ENCODE measurements at places on chromosomes 6 and 20. TPM values are rescaled to one million over a fixed set of nuclear protein-coding genes. Genes with fewer than 3 reads are reported as not detected.

Gene NECAB3
- total RNA-seq, result 103 TPM

DNA sequence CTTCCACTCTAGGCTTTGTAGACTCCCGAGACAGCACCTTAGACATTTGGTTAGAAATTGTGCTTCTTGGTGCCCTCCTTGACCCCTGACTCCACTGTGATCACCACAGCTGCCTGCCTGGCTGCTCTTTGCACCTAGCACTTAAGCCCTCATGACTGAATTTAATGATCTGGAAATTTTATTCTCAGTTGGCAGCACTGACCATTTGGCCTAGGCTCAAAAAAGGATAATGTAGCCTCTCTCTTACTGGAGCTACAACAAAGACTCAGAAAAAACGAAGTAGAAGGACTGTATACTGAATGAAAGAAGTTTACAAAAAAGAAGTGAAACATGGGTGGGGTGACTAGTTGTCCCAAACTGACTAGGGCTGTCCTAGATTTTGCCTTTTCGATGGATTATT lies 11.3 kb upstream of the ABRACL start:
- no peaks in the 10 kb centered on the region for H3K27me3 ChIP-seq
- H3K27ac ChIP-seq, result no peak overlapping the region
- no peaks in the 10 kb centered on the region for H3K4me1 ChIP-seq
- DNase-seq, result no peak
- no peak overlapping the region for H3K4me3 ChIP-seq

GRCh38 chr20:9794831-9795230 lies 44.0 kb downstream of the PAK5 start:
- no peaks in the 10 kb centered on the region for H3K4me1 ChIP-seq
- no peak for DNase-seq
- H3K27ac ChIP-seq, result no peak overlapping the region
- H3K4me3 ChIP-seq, result no peak overlapping the region

Gene MMP24
- total RNA-seq, result 0.66 TPM

DNA sequence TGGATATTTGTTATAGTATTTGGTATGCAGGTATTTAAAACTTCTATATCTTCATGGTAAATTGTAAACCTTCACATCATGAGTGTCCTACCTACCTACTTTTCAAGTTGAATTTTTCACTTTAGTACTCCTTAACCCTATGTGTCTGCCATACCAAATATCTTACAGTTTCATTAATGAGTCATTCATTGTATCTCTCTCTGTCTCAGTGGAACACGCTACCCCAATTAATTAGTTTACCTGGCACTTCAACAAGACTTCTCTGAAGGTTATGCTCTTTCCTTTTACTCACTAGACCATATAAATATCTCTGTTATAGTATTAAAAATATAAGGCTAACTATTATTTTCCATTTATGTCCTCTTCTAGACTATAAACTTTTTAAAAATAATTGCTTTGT lies 123.9 kb upstream of the GJE1 start:
- H3K36me3 ChIP-seq, result no peaks in the 10 kb centered on the region
- no peak overlapping the region for H3K27ac ChIP-seq
- no peaks in the 10 kb centered on the region for H3K4me1 ChIP-seq
- no peak overlapping the region for H3K4me3 ChIP-seq
- H3K27me3 ChIP-seq, result no peaks in the 10 kb centered on the region
- no peak for DNase-seq

DNA sequence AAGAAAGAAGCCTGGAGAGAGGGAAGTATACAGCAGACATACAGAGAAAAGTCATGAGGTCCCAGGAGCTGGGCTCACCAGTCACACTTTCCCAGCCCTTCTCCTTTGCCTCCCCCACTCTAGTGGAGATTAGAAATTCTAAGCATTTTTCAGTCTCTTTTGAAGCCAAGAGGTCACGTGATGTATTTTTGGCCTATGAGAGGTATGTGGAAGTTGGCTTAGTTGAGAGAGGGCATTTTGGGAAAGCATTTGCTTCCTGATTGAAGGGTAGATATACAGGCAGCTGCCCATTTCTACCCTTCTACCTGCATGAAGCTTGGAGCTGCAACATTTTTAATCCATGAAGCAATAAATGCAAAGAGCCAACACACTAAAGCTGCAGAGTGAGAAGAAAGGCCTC lies 106.0 kb upstream of the TNFAIP3 start:
- H3K4me1 ChIP-seq, result no peaks in the 10 kb centered on the region
- no peak for DNase-seq
- no peak overlapping the region for H3K27ac ChIP-seq
- no peaks in the 10 kb centered on the region for H3K27me3 ChIP-seq
- no peak overlapping the region for H3K4me3 ChIP-seq

DNA sequence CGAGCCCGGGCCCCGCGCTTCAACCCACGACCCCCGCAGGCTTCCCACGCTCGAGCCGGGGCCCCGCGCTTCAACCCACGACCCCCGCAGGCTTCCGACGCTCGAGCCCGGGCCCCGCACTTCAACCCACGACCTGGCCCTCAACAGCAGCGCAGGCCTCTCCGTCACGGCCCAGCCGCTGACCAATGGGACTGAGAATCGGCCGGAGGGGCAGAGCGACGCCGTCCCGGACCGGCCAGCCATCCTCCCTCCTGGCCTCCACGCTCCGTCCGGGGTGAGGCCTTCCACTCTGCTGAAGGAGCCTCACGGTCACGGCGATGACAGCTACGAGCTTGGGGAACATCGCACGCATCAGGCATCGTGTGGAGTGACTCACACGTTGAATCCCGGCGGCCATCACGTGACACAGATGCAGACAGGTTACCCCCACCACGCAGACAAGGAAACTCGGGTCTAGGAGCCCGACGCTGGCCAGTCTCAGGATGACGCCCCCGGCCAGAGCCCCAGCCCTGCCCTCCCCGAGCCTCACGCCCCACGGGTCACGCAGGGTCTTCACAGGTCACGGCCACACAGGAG lies 6.1 kb downstream of the KCNQ2 start:
- H3K36me3 ChIP-seq, result no peaks in the 10 kb centered on the region
- H3K4me1 ChIP-seq, result no peaks in the 10 kb centered on the region
- no peak overlapping the region for H3K27ac ChIP-seq

Data from tibial nerve (tissue), 4 donors.